Cardiac septum (tissue), 1 donor: ENCODE measurements at places on chromosomes 5 and 9. TPM values are rescaled to one million over a fixed set of nuclear protein-coding genes. Genes with fewer than 3 reads are reported as not detected.

- DNase-seq: no peak
Observed at GRCh38 chr5:167233507-167234220, 1057.8 kb upstream of the WWC1 start.

The SLC34A3 gene
- not detected for total RNA-seq

- no peak for DNase-seq
Observed at GRCh38 chr9:36217256-36217968, 26.7 kb downstream of the CLTA start.

DNA sequence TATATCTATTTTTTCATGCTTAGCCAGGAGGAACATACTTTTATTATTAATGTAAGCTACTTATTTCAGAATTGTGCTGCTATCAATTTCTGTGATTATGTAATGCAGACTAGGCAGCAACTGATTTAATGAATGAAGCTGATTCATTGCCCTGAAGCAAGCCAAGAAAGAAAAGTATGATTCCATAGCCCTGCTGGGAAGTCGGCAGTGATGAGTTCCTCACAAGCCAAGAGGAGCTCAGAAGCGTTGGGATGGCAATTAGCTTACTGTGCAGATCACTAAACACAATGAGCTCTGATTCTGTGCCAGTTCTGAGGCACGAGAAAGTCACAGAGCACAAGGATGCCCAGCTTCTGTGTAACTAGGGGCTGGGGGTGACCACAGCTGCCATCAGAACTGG, 254.3 kb upstream of the KLF9 start:
- no peak for DNase-seq

The FGF18 gene
- total RNA-seq: 22.4 TPM
